HT-29 (cell line): ENCODE measurements at places on chromosomes 3 and 15. TPM values are rescaled to one million over a fixed set of nuclear protein-coding genes. Genes with fewer than 3 reads are reported as not detected.

DNA sequence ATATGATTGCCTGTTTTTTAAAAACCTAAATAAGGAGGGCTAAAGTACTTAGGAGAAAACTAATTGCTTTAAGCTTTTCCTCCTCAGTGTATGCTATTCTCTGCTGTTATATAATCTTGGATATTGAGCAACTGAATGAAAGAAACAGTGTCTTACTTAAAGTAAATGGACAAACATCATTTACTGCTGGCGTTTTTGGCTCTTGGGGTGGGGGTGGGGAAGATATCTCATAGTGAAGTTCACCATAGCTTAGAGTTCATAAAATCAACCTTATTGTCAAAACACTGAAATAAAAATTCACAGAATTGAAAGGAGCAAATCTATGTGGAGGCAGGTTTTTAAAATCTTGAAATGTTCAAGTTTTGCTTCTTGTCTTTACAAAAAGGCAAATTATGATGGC is 256.4 kb upstream of the SOX2 start:
- DNase-seq: no peak

GRCh38 chr3:19931180-19931692 is 2.8 kb downstream of the EFHB start:
- no peak for DNase-seq

Gene PRR20G
- not detected in 2 replicates for total RNA-seq

DNA sequence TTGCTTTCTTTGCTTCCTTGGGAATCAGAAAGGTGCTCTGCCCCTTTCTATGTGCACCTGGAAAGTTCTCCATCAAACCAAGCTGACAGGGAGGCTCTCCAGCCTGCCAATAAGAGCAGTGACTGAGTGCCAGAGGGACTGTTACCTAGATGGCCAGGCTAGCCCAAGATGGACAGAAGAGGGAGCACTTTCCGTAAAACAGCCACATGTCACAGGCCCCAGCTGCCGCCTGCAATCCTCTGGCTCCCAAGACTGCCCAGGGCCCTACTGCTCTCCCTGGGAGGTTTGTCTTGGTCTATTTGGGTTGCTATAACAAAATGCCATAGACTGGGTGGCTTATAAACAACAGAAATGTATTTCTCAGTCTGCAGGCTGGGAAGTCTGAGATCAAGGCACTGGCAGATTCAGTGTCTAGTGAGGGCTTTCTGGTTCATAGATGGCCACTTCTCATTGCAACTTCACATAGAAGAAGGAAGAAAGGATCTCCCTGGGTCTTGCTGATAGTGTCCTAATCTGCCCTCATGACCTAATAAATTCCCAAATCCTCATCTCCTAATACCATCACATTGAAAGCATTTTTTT is 72.3 kb downstream of the TAMM41 start:
- DNase-seq: peak; percentile 77

GRCh38 chr15:41610048-41610447 is 50.2 kb upstream of the MGA start:
- DNase-seq: no peak

DNA sequence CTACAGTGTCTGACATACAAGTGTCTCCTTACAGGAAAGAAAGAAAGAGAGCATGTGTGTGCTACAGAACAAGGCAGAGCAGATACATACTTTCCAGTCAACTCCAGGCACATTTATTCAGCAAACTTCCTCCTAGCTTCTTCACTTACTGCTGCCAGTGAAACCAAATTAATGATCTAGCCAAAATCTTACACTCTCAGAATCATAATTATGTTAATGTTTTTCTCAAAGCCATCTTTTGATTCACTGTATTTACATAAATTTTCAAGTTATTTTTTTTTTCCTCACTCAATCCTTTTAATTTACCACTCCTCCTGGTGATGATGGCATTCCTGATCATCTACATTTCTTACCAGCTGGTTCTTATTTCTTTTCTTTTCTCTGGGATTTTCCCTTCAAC is 326.7 kb downstream of the IGSF11 start:
- DNase-seq: no peak

Gene SCG5
- 0.25 and 0.37 TPM in 2 replicates for total RNA-seq

Gene KCNAB1
- not detected in 2 replicates for total RNA-seq

GRCh38 chr3:151798466-151798865 is 15.4 kb upstream of the AADAC start:
- DNase-seq: no peak

Gene SHC4
- not detected in 2 replicates for total RNA-seq

GRCh38 chr3:159604151-159604581 is 384.5 kb upstream of the IL12A start:
- DNase-seq: no peak

Gene CSPG5
- 1.2 and 2.1 TPM in 2 replicates for total RNA-seq

DNA sequence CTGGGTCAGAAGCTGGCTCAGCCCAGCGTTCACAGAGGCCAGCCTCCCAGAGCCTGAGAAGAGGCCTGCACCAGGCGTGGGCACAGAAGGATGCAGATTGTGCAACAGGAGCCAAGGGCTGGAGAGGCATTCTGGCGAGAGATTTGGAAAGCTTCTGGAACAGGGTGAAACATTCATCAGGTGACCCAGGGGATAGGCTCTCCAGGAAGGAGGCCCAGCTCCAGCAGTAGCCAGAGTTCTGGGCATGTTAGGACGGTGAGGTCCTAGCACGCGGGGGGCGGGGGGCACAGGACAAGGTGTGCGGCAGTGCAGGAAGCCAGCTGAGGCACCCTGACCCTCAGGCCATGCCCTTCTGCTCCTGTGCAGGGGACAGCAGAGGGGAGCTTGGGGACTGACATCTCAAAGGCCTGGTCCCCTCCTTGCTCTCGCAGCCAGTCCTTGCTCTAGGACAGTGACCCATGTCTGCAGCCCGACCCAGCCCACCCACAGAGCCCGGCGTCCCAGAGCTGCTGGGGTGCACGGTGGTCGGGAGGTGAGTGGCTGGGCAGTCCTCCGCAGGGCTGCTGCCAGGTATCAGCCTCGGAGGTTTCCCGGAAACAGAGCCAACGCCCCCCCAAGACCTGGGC is 111.7 kb upstream of the KLF13 start:
- no peak for DNase-seq

- no peak for DNase-seq
Observed at GRCh38 chr3:98553021-98553563, 21.3 kb downstream of the GPR15 start.

GRCh38 chr3:169148448-169149348 is 514.8 kb downstream of the MECOM start:
- DNase-seq: peak; percentile 44

DNA sequence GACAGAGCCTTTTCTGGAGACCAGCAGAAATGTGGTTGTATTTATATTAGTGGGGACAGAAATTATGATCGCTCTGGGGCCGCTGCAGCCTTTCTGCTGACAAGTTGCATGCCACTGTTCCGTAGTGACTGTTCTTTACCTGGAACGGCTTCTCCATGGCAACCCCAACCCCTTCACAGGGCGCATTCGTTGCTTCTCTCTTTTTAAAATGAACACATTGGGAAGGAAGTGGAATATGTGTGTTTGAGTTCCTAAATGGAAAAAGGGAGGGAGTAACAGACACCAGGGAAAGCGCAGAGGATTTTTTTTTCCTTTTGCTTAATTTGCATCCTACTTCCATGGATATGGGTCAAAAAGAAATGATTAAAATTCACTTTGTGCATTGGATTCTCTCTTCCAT is 482.0 kb upstream of the SUCLG2 start:
- DNase-seq: no peak

DNA sequence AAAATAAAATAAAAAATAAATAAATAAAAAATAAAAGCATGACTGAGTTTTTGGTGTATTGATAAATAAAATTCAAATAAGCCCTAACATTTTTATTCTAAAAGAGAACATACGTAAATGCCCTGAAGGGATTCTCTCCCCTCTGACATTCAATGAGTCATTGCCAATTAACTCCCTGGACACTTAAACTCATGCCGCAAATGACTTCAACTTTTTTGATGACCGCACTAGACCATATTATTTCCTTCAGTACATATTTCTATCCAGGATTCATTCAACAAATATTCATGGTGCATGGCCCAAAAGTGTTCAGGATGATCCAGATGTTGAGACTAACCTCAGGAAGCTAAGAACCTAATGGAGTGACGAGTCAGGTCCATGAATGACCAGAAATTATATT is 195.9 kb upstream of the LRRN1 start:
- no peak for DNase-seq

DNA sequence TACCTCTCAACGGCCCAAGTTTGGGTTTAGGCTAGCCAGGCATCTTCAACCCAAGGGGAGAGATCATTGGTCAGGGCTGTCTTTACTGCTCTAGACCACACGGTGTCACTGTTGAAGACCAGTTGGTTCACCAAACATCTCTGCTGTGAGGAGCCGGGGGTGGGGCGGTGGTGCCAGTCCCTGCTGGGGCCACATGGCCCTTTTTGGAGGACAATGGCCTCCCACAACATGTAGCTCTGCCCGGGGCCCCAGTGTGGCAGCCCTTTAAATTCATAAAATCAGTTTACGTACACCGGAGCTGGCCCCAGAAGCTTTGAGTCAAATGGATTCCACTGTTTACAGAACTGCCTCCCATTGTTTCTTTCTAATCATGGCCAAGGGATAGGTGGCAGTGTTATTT is 19.1 kb upstream of the TM4SF18 start:
- DNase-seq: peak; percentile 89

Gene BFSP2
- total RNA-seq: not detected in 2 replicates

Gene ACTR8
- total RNA-seq: 10.9 and 13.4 TPM in 2 replicates
